ENCODE measurements at places on chromosomes 4 and X.

GRCh38 chrX:17778997-17779396 lies 41.7 kb downstream of the SCML1 start:
- no peak for DNase-seq

- DNase-seq = no peak
Measured at GRCh38 chr4:138393886-138394610, 151.9 kb upstream of the SLC7A11 start.

- no peak for DNase-seq
Measured at GRCh38 chrX:102652031-102652688, 877 bp downstream of the GPRASP1 start.

- no peak for DNase-seq
Measured at GRCh38 chr4:160831165-160831922, 1332.5 kb downstream of the FSTL5 start.

DNA sequence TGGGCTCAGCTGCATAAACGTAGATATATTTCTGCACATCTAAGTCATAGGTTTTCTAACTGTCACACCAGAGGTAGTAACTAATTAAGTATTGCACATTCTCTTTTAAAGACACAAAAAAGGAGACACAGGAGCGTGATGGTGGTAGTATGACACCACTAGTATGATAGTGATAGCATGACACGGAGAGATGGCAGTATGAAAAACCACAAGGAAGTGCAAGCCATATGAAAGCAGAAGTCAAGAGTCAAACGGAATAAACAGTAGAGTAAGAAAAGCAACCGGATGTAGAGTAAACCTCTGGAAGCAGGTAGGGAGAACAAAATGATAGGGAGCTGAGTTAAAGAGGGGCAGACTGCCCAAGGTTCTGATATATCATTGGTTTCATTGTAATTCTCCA lies 382.2 kb upstream of the INTU start:
- no peak for DNase-seq

- DNase-seq = no peak
Measured at GRCh38 chr4:142696334-142697122, 149.6 kb downstream of the INPP4B start.

GRCh38 chr4:153295131-153295755 lies 49.2 kb upstream of the MND1 start:
- DNase-seq = no peak

- no peak for DNase-seq
Measured at GRCh38 chrX:136292656-136293055, 8.1 kb upstream of the ADGRG4 start.
